ENCODE measurements at places on chromosomes 12 and 14.

DNA sequence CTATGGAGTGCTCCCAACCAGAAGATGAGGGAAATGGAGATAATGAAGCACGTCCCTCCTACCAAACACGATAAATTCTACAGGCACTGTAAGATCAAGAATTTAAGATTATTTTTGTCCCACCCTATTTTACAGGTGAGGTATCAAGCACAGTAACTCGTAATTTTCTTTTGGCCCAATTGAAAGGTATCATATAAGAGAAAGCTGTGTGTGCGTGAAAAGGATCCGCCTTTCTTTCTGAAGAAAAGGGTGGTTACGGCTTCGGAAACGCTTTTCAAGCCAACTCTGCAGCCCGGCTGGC lies 733 bp upstream of the KLHDC2 start:
- no peak for DNase-seq

GRCh38 chr12:131287938-131288764 lies 334.4 kb downstream of the ADGRD1 start:
- no peak for DNase-seq

GRCh38 chr12:119826661-119827445 lies 50.3 kb downstream of the CIT start:
- DNase-seq = no peak

DNA sequence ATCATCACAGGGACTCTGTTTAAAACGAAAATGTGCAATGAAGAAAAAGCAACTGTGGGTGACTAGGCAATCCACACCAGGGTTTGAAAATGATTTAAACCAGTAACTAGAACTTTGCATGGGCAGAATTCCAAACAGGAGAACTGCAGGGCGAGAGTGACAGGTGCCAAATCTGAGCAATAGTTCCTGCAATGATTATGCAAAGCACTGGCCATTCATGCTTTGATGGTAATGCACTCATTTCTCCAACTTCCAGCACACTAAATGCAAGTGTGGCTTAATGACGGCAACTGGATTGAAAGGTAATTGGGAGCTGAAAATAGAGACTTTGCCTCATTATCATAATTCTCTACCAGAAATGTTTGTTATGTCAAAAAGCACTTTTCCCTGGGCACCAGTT lies 140.5 kb upstream of the TMCC3 start:
- no peak for DNase-seq

DNA sequence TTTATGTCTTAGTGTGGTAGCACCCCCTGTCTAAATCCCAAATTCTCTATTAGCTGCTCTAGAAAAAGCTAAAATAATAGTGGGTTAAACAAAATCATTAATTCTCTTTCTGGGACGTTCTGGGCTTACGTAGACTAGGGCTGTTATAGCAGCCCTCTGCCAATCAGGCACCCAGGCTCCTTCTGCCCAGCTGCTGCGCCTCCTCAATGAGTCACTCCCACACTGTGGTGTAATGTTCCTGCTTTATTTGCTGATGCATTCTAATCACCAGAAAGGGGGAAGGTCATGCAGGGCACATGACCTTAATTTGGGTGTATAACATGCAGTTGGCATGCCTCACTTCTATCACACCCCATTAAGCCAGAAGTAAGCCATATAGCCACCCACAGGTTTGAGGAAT lies 294.5 kb downstream of the GALC start:
- DNase-seq = no peak

GRCh38 chr14:59895721-59896120 lies 24.2 kb upstream of the LRRC9 start:
- DNase-seq = no peak

DNA sequence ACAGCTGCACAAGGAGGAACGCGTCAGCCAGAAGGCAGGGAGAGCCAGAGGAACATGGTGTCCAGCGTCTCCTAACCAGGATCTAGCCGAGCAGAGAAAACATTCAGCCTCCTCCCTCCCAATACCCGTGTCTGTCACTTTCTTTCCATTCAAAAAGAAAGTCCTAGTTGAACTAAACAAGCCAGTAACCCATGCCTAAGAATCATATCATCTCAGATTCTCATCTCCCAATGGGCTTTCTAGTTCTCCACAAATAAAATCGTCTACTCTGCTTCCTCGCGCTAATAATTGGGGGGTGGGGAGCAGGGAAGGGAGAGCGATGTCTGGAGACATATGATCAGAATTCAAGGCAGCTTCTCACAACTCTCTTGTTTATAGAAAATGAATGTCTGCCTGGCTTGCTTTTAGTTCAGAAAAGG lies 7.4 kb downstream of the NKX2-1 start:
- no peak for DNase-seq

GRCh38 chr14:58488550-58488949 lies 61.0 kb downstream of the KIAA0586 start:
- no peak for DNase-seq

- no peak for DNase-seq
Observed at GRCh38 chr14:23814527-23815256, 138.9 kb upstream of the DHRS4 start.

DNA sequence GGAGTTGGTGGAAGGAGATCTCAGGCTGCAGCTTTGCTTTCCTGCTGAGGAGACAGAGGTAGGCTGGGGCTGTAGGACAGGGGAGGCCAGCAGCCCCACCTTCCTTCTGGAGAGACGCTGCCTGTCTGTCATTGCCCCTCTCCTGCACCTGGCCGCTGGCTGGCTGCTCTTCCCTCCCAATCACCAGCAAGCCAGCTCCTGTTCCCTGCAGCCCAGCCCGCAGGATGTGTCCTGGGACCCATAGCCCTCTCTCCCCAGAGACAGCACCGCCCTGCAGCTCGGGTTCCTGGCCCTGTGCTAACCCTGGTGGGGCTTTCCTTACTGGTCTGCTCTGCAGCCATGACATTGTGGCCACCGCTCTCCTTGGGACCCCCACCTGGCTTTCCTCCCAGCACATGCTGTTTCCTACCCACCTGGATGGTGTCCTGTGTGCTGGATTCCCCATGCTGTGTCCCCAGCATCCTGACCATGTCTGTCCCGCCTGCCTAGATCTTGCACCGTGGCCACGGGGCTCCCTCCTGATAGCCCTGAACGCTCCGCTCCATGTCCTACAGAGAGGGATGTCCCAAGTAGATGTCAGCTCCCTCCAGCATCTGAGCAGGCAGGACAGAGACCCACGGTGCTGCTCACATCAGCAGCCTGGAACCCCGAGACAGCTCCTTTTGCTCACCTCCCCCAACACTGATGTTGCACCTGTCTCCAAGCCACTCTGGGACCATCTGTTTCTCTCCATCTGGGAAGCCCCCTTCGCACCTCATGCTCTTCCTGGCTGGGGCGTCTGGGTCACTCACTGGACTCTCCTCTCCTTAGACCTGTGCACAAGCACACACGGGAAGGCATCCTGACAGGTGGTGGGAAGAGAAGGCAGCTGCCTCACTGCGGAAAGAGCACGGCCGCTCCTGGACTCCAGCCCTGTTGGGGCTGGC lies 1.1 kb upstream of the MTA1 start:
- no peak for DNase-seq

Data from activated naive CD8-positive, alpha-beta T cell treated with anti-CD3 and anti-CD28 coated beads, Interleukin-2, amount 50 U/mL, for 16 hours (primary cell).